ENCODE measurements at places on chromosomes 1 and 21.
A peak's percentile ranks its signal among the peaks of the same experiment; 100 is the strongest.

DNA sequence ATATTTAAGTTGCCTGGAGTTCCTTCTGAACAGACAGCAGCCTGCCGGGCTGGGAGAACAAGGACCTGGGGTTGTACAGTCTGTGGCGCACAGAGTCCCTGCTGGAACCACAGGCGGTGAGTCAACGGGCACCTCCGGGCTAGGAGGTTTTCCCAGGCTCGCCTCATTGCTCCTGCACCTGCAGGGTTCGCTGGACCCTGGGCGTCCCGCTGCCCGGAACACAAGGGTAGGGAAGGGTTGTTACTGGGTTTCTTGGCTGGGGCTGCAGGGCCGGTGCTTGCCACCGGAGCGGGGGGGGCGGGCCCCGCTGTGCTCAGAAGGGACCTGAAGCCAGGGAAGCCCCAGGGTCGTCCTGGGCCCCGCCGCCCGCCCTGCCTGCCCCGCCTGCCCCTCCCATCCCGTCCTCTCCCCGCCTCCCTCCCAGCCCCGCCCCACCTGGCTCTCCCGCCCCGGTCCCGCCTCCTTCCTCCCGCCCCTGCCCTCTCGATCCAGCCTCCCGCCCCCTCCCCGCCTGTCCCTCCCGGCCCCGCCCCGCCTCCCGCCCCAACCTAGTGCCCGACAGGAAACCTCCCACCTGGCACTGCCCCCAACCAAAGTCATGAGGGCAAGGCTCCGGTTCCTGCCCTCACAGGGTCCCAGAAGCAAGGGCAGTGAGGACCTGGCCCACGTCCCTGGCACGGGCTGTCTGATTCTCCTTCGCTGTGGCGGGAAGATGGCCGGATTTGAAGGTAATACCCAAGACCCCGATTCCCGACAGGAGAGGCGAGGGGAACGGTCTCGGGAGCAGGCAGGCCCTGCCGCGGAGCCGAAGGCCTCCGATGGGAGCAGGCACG lies 6.8 kb downstream of the JMJD4 start:
- DNase-seq, result peak; percentile 42

DNA sequence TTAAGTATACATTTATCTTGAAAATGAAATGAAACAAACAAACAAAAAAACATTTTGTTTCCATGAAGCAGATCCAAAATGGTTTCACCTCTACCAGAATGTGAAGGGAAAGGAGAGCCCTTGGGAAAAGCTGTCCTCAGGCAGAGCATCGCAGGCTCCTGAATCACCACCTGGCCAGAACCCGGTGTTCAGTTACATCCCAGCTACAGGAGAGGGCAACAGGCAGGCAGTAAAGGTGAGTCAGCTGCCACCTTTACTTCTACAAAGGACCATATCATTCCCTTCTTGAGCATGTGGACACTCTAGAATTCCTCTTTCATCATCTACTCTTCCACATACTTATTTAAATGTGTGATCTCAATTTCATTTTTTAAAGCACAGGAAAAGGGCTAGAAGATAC lies 151.2 kb downstream of the PIGK start:
- no peak for DNase-seq

- no peak for DNase-seq
Measured at GRCh38 chr1:9427388-9427787, 111.9 kb upstream of the SLC25A33 start.

DNA sequence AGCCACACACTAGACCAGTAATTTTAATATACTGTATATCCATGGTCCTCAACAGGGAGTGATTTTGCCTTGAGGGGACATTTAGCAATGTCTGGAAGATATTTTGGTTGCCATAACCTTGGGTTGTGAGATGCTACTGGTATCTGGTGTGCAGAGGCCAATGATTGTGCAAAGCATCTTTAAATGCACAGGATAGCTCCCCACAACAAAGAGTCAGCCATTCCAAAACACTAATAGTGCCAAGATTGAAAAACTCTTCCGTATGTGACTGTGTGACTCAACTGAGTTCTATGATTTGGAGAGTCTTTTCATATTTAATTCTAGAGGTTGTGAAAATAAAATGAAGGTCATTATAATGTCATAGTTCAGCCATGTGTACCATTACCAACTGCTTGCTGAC lies 141.4 kb upstream of the CACYBP start:
- no peak for DNase-seq

DNA sequence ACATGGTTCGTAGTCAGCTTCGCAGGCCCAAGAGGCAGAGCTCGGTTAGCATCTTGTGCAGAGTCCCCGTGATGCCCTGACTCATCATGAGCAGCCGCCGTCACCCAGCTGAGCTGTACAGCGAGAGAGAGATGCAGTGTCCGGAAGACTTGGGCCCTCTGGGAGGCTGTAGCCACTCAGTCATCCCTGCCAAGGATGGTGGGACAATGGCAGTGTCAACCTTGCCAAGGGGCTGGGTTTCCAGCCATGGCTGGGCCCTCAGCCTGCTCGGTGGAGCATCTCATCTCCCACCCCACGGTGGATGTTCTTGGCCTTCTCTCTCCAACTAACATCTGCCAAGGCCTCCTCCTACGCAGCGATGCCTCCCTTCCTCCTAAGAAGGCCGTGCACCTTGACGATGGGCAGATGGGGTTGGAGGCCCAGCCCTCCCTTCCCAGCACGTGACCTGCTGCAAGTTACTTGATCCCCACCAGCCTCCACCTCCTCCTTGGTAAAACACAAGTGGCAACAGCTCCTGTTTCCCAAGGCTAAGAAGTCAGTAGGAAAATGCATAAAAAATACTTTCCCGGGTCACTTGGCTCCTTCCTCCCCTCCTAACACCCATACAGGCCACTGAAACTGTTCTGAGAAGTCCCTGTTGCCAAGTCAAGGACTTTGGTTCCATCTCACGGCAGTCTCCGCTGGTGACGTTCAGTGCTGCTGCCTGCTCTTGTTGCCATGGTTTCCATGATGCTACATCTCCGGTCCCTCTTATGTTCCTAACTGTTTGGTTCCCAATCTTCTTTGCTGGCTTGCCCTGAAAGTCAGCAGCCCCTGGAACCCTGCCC lies 384.7 kb upstream of the VAMP3 start:
- DNase-seq, result no peak

- DNase-seq, result no peak
Measured at GRCh38 chr1:221085701-221086375, 206.6 kb downstream of the HLX start.

GRCh38 chr1:51584021-51584420 lies 32.9 kb upstream of the OSBPL9 start:
- DNase-seq, result no peak

DNA sequence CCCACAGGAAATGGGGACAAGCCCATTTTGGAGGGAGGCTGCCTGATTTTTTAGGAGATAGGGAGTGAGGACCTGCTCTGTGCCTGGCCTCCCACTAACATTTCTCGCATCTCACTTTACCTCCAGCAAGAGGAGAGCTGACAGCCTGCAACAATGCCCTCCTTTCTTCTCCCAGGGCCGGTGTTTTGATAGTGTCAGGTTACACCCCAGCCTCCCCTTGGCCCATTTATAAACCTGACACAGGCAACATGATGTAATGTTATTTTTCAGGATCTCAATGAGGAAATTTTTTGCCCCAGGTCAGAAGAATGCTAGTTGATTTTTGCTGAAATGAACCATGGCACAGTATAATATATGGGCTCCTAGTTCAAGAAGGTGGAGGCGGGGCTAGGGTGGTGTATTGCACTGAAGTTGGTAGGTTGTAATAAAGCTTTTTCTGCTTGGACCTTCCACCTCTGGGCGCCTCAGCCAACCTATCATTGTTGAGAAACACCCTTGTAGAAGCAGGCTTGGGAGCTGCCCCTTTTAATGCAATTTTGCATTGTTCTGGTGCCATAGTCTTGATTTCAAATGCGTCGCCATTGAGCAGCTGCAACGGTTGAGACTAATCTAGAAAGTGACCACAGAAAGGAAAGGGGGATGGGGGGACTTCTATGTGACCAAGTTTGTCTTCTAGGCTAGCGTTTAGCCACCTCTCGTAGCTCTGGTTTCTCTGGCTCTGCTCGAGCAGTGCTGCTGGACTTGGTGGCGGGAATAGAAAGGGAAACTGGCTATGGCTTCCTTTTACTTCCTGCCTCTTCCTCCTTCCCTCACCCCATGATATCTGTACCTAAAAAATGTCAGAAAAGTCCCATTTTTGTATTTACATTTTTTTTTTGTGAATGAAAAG lies 53.0 kb downstream of the PBX1 start:
- no peak for DNase-seq

DNA sequence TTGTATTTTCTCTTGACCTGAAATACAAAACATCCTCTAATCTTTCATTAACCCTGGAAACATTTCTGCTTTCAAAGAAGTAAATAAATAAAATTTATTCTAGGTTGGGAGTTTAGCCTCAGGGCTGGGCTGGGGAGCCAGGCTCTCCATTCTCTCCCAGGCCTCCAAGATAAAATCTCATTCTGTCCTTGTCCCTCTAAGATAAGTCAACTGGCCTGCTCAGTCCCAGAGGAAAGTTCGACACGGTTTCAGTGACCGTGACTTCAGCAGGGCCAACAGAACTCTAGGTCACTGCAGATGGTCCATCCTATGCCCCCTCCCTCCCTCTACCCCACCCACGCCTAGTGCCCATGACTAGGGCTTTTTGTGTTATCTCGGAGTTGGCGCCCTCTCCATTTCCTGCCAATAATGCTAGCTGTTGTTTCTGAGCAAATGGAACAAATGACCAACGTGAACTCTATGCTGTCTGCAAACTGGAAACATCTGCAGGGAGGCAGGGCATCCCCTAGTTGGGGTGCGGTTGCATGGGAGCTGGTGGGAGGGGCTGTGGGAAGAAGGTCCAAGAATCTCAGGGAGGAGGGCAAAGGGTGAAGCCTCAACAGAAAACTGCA lies 10.1 kb upstream of the ADORA3 start:
- DNase-seq, result peak; percentile 86

- no peak for DNase-seq
Measured at GRCh38 chr1:119752592-119752991, 16.1 kb downstream of the HMGCS2 start.

- no peak for DNase-seq
Measured at GRCh38 chr1:246162560-246162959, 344.5 kb downstream of the SMYD3 start.

DNA sequence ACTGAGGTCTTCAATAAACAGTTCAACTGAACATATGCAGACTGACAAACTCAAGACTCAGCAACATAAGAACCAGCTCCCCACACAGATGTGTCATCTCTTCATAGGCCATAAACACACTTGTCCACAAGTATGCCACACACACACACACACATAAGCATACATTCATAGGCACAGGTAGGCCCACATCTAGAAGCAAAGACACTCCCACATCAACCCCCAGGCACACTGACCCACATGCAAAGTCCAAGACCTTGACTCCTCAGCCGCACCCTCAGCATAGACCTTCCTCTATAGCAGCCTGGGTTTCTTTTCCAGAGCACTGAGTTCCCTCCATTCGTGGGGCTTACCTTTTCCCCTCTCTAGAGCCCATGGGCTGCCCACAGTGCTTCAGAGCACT lies 1.4 kb downstream of the LAD1 start:
- DNase-seq, result no peak

DNA sequence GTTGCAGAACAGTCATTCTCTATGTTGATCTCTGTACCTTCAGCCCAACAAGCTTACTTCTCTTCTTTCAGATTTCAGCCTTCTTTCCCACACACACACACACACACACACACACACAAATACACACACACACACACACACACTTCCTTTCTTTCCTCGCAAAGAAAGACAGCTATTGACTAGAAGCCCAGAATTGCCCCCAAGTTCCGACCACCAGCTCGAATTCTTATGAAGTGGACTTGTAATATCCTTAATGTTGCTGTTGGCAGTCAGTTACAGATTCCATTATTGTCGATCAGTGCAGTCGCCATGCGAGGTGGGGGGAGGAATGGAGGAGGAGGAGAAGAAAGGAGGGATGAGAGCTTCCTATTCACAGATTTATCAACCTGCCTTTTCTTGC lies 125.5 kb downstream of the CLEC20A start:
- DNase-seq, result no peak

DNA sequence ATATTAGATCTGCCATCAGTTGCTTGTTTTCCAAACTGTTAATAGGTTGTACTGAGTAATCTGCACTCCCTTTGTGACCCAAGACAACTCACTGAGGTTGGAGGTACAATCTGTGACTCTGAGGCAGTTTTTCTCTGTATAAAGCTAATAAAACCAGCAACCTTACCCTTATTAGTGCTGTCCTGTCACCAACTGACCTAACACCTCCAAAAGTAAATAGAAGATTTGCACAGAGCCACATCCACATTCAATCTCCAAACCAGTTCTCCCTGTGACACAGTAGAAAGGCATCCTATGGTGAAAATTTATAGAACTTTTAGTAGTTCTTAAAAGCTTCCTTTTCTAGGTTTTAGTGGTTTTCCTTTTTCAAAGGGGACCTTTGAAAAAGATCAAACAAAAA lies 140.4 kb upstream of the ADGRL2 start:
- DNase-seq, result no peak

DNA sequence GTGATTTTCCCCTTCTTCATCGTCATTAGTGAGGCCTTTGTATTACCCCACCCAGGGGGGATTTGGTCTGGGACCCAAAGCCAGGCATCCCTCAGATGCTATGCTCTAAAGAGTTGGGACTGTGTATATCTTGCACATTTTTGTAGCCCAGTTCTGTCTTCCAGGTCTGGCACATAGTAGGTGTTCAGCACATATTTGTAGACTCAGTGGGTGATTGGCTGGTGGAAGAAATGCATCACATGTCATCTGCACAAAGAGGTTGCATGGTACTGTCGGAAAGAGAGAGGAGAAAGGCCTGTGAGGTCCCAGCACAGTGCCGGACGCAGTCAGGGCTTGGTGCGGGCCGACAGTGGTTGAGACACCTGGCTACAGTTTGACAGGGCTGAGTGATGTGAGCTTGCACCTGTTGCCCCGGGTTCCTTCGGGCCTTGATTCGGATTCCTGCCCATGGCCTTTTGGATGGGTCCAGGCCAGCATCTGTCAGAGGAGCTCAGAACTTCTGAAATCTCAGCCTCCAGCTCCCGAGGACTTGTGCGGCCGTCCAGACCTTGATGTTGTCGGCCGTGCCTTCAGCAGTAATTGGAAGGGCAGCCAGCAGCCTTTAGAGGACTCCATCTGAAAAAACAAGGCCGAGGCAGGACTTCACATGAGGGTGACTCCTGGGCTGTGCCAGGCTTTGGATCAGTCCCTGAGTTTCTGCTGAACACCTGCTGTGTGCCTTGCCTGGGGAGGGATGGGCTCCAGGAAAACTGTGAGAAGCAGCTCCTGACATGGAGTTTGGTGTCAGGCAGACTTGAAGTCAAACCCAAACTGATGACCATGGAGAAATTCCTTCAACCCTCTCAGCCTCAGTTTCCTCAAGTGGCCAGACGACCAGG lies 40.9 kb upstream of the PADI1 start:
- no peak for DNase-seq

GRCh38 chr1:23210351-23210785 lies 6.9 kb downstream of the HTR1D start:
- DNase-seq, result no peak

GRCh38 chr1:228222548-228222947 lies 14.7 kb downstream of the OBSCN start:
- DNase-seq, result no peak

DNA sequence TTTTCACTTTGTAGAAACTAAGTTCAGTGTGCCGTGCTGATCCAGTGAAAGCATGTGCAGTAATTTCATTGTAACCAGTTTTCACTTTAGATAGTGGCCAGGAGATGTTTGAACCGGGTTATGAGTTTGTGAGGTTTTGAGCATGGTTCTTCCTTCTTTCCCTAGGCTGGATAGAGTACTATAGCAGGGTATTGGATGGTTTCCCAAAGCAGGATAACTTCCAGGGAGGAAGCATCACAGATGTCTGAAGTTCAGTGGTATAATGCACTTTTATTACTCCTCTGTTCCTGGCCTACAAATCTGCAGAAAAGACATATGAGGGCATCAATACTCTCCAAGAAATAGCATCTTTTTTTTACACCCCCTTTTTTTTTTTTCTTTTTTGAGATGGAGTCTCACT lies 823.1 kb downstream of the USP25 start:
- no peak for DNase-seq

- no peak for DNase-seq
Measured at GRCh38 chr21:34869545-34869944, 179.6 kb downstream of the RUNX1 start.

All from hematopoietic multipotent progenitor cell treated with erythropoietin and hydrocortisone succinate and interleukin-3 and kit ligand, for 8 days (in vitro differentiated cells).